ENCODE measurements at places on chromosomes 2 and 18.

- DNase-seq = no peak
Observed at GRCh38 chr2:208698114-208698513, 291.5 kb downstream of the PTH2R start.

GRCh38 chr2:131039908-131040660, 53.2 kb downstream of the FAM168B start:
- no peak for DNase-seq

- no peak for DNase-seq
Observed at GRCh38 chr2:19706332-19706731, 195.5 kb downstream of the TTC32 start.

DNA sequence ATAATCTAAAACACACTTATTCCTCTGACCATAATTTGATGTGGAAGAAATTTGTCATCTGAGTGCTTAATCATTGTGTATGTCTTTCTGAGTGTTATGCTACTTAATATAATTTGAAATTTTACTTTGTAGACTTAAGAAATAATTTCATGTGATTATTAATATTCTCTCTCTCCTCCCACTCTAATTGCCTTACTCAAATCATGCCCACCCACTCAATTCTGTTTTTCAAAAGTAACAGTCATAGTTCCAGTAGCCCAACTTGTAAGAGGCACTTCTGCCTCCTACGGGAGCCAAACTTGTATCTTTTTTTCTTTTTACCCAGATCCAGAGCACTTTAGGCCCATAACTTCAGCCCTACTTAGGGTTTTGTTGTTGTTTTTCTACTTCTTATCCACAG, 18.5 kb upstream of the KYNU start:
- DNase-seq = no peak

GRCh38 chr2:170054997-170055396, 123.0 kb upstream of the MYO3B start:
- no peak for DNase-seq

GRCh38 chr18:31819925-31820229, 59.2 kb upstream of the SLC25A52 start:
- no peak for DNase-seq

- no peak for DNase-seq
Observed at GRCh38 chr2:105674401-105674800, 70.3 kb upstream of the NCK2 start.

- DNase-seq = no peak
Observed at GRCh38 chr2:96305979-96306308, 598 bp upstream of the SNRNP200 start.

- no peak for DNase-seq
Observed at GRCh38 chr2:30276455-30276911, 45.1 kb downstream of the LBH start.

- no peak for DNase-seq
Observed at GRCh38 chr2:119184512-119184911, 26.0 kb upstream of the C1QL2 start.

GRCh38 chr2:72204156-72204785, 56.6 kb upstream of the CYP26B1 start:
- no peak for DNase-seq

DNA sequence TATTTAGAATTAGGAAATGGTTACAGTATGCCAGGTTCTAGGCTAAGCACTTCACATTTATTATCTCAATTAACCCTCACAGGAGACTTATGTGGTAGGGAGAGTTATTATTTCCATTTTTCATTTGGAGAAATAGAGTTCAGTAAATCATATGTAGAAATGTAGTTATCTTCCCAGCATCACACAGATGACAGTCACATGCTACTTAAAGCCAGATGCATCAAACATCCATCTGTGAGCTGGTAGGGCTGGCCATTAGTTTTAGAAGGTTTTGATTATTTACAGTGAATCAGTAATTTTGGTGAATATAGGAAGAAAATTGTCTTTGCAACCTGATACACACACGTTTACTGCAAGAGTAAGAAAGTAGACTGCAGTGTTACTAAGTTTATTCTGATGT, 97.9 kb downstream of the RIT2 start:
- no peak for DNase-seq

GRCh38 chr2:72140621-72140960, 7.1 kb downstream of the CYP26B1 start:
- no peak for DNase-seq

DNA sequence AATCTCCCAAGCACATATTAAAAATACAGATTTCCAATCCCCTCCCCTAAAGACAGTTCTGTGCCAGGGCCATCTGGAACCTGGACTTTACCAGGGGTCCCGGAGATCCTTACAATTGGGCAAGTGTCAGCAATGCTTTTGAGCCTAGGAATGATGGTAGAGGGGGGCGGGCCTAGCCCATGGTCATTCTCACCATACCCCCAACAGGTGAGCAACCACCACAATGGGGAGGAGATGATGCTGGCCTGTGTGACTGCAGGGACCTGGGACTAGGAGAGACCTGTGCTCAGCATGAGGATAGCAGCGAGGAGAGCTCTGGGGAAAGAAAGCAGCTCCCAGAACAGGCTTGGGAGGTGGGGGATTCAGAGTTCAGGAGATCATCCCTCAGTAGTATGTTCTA, 13.9 kb upstream of the ASAP2 start:
- DNase-seq = no peak

DNA sequence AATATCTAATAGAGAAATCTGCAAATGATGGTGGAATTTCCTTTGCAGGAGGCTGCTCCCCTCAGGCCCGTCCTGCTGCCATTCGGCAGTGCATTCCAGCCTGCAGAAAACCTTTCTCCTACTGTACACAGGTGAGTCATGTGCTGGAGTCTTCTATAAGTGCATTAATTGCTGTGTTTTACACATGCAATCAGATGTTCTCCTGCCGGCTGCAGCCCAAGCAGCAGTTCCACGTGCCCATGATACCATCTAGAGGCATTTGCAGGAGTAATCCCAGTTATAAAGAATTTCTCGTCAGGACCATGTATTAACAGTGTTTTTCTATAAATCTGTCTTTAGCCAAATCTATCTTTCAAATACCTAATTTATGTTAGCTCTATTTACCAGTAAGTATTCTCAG, 304.7 kb upstream of the HNMT start:
- peak; percentile 46 for DNase-seq

DNA sequence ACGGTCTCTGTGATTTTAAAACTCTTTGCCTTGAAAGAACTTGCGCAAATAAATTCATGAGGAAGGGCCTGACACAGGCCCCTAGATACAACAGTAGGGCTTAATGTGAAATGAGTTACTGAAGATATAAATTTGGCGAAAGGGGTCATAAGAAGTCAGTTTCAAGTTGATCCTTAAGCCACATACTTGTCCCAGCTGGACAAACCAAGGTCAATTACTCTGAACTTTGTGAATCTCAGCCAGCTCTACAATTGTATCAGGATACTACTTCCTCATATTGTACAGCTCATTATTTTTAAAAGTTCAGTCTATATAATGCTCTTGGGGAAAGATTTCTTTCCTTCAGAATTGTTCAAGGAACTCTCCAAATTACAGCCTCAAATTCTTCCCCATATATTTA, 432.8 kb downstream of the METTL4 start:
- DNase-seq = no peak

DNA sequence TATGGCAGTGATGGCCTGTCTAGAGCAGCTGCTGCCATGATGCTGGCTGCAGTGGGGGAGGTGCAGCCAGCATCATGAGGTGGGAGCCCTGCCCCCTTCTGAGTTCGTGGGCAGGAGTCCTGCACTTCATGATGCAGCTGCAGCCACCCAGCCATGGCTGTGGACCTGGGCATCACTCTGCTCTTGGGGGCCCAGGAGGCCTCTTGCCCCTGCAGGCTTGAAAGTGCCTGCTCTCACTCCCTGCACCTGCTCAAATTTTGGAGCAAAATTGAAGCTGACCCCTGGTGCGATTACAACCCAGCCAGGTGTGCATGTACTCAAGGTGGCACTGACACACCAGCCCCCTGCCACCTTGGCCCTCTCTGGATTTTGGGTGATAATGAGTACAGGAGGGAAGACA, 712.9 kb downstream of the NUP35 start:
- no peak for DNase-seq

Data from SHP77 (cell line).